Stimulated activated CD4-positive, alpha-beta T cell treated with anti-CD3 and anti-CD28 coated beads, Interleukin-12 subunit alpha, Interleukin-12 subunit beta, amount 100 ng/mL, for 24 hours (primary cell): ENCODE measurements at places on chromosomes 2 and 18.

GRCh38 chr18:9690418-9691188 is 17.5 kb upstream of the RAB31 start:
- DNase-seq, result no peak

DNA sequence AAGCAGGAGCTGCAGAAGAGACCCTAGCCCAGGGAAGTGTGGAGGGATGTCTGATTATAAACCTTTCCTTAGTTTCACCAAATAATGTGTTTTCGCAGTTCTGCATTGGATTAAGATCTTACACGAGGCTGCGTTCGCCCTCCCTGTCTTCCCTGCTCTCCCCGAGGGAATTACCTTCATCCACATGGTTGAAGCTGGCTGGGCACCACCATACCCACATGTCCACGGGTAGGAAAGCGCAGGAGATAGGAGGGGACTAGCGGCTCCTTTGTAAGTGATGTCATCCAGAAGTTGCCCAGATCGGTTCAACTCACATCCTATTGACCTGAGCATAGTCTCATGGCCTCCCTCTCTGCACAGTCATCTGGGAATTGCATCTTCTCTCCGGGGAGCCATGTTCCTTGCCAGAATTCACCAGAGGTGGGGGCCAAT is 1.1 kb downstream of the TTL start:
- no peak for DNase-seq

- no peak for DNase-seq
These were observed 603.6 kb upstream of the PIK3C3 start for GRCh38 chr18:41351430-41351829.

DNA sequence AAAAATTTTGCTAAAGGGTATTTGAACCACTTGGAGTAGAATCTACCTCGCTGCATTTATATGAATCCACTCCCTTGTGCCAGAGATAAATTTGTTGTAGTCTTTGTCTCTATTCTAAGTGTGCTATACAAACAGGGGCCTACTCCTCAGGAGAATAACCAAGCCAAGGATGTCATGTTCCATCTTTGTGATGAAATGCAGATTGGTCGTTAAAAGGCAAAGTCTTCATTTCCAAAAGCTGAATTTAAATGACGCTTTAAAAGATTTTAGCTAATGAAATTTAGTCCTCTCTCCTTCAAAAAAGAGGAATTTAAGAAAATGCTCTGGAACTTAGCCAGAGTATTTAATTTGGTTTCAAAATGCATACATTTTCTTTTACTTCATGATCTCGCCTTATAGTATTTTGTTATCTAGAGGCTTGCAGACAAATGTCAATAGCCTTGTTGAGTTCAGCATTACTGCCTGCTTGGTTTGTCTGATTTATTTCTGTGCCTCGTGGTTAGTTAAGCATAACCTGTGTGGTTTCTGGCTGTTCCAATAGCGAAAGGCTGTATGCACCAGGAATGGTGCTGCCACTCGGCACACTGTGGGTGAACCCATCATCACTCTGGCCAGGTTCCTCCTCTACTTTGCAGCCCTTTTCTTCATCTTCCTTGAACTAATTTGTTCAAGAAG is 417.6 kb downstream of the ZNF521 start:
- no peak for DNase-seq
